Bronchial smooth muscle cell (primary cell): ENCODE measurements at places on chromosomes 2 and 18. TPM values are rescaled to one million over a fixed set of nuclear protein-coding genes. Genes with fewer than 3 reads are reported as not detected.

LRP2 gene
- total RNA-seq, result not detected in 2 replicates

TRIP12 gene
- total RNA-seq, result 228 and 276 TPM in 2 replicates

ARHGAP25 gene
- 0.09 and 0.47 TPM in 2 replicates for total RNA-seq

TCF7L1 gene
- total RNA-seq, result 1.5 and 2.4 TPM in 2 replicates

TUBB8B gene
- total RNA-seq, result not detected in 2 replicates

TACR1 gene
- total RNA-seq, result 0.16 TPM in 1 of 2 replicates, not detected in the other

PRKAG3 gene
- total RNA-seq, result not detected in 2 replicates
